Activated naive CD4-positive, alpha-beta T cell treated with anti-CD3 and anti-CD28 coated beads, Interleukin-2, amount 50 U/mL, for 72 hours (primary cell): ENCODE measurements at places on chromosomes 12 and 14.

DNA sequence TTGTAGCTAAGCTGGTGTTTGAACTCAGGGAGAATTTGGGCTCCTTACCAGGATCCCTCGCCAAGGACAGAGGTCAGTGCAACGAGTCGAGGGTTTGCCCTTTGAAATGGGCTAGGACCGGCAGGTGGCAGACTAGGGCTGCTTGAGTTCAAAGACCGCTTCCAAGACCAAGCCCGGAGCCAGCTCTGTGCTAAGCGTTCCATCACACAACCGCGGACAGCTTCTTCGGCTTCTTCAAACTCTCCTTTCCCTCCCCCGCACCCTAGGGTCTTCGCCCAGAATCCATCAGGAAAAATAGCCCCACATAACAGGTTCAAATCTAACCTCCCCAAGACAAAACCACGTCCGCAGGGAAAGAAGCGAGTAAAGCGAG is 705 bp upstream of the FLVCR2 start:
- peak; percentile 73 for DNase-seq

DNA sequence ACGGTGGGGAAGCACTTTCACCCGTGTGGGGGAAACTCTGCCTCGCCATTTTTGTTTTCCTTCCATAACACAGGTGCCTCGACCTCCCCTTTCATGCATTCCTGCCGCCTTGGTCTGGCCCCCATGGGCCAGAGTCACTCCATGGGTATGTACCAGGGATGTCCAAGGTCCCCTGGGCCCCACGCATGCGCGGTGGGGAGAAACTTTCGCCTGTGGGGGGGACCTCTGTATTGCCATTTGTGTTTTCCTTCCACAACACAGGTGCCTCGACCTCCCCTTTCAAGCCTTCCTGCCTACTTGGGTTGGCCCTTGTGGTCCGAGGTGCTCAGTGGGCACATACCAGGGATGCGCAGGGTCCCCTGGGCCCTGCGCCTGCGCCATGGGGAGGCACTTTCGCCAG is 345.8 kb downstream of the ALG10 start:
- no peak for DNase-seq

GRCh38 chr12:81639196-81639595 is 120.0 kb downstream of the PPFIA2 start:
- no peak for DNase-seq

GRCh38 chr12:62268956-62269355 is 8.8 kb downstream of the USP15 start:
- no peak for DNase-seq

GRCh38 chr12:117045160-117046010 is 53.8 kb downstream of the TESC start:
- no peak for DNase-seq

DNA sequence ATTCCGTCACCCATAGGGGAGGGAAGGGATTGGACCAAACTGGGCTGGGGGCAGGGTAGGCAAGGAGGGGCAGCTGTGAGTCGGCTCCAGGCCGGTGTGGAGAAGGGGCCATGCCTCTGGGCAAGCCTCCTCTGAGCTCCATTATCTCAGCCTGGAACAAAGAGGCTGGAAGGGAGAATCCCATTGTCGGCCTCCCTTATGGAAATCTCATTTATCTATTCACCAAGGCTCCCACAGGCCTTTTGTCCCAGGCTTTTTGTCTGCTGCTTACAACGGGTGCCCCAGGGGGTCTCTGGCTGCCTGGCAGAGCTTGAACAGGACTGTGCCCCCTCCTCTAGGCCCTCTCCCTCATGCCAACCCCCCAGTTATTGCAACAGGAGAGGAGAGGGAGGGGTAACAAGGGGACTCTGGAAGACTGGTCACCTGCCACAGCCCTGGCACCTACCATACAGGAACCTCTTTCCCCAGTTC is 19.5 kb downstream of the FIGNL2 start:
- DNase-seq = no peak

GRCh38 chr12:52037248-52037861 is 13.9 kb upstream of the NR4A1 start:
- DNase-seq = no peak

DNA sequence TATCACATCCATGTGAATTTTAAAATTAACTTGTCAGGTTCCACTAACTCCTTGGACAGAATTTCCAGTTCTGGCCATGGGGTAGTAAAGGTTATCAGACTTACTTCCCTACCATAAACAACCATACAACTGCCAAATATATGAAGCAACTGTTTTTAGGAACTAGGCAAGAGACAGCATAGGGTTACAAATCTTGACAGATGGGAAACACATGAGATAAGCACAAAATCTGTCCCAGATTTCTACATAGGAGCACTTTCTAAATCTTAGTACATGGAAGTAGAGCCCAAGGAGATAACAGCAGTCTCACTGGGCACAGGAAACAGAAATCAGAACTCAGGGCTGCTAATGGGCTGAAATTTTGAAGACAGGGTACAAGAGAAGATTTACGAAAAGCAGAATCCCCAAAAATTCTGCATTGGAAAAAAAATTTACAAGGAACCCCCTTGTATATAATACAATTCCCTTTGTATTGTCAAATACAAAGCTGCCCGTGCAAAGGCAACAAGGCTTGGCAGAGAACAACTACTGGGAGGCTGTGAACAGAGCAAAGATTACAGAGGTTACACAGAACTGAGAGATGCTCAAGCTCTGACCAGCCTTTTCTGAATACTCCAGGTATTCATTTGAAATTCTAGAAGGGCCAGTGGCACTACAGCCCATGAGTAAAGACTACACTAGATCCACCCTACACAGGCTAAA is 43.2 kb downstream of the GALNT4 start:
- DNase-seq = no peak

DNA sequence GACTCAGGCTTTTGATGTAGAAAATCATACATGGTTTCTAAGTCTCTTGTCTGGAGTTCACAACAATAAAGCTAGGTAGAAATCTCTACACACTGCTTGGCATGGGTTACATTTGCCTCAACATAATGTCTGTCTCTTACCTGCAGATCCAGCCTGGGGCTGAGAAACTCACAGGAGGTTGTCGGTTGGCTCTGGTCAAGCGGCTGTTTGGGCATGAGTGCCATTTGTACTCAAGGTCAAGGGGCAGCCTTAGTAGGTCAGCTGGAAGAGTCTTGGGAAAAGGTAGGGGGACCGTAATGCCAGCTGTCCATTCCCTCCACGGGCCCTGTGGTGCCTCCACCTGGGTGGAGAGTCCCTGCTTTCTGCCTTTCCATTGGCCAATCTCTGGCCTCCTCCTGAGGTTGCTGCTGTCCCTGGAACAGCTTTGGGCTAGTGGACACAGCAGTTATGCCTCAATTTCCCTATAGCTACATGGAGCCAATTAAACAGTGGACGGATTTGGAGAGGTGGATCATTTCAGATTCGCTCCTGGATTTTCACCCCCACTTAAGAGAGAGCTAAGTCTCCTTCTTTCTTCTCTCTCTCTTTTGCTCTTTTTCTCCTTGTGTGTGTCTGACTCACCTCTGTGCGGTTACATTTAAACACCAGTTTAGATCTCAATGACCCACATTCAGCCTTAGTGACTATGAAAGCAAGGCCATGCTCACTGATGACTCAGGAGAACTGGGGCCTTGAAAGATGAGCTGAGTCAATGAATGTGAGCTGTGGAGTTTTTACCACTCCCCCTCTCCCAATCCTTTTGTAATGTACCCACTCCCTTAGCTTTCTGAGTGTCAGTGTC is 132.8 kb upstream of the HIF1A start:
- DNase-seq = no peak

- DNase-seq = no peak
Observed at GRCh38 chr14:44767646-44768173, 194.0 kb downstream of the KLHL28 start.

DNA sequence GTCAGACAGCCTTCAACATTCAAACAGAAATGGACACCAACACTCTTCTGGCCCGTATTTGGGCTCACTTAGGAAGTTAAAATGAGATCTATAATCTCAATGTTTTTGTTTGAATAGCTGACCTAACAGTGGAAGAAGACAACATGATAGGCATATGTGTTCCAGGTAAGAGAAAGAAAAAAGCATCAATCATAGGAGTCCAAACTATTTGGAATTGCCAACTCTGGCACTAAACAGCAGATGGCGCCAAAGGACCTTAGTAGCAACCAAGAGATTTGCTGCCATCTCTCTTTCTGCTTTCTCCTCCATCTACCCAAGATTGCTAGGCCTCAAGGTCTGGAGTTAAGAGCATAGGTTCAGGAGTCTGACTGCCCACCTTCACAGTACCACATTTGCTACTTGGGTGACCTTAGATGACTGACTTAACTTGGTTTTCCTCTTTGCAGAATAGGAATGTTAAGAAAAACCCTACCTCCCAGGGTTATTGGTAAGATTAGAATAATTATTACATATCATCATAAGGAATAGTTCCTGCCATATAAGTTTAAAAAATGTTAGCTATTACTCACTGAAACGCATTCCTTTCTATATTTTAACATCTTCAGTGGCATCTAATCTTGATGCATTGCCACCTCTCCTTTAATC is 30.2 kb downstream of the PEX5 start:
- DNase-seq = peak; percentile 71

DNA sequence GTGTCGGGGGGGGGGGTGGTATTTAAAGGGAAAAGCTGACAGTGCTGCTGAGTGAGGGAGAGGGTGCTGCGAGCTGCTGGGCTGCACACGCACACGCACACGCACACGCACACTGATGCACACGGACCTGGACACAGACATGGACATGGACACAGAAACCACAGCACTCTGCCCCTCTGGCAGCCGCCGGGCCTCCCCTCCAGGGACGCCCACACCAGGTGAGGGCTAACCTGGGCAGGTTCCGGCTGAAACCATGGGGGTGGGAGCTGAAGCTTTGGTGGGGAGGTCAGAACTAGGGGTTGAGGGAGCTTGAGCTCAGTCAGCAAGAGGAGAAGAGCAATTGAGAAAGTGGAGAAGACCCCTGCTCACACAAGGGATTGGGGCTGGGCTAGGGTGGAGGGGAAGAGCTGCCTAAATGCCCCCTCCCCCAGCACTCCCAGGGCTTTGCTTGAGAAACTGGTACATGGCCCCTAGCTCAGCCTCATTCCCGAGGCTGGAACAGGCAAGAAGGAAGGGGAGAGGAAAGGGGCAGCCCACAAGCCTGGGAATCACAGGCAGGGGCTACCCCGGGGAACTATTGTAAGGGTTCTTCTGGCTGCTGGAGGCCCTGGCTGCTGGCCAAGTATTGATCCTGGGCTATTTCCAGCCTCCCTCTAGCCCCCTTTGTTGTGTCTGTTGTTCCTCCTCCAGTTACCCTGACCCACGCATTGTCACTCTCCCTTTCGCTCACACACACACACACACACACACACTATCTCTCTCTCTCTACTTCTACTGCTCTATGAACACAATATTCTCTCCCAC is at the start of gene REM2:
TSS of gene REM2 (plus strand) at position 50 of the 804 bp plus-strand sequence. CDS start at position 116, 66 bp downstream.
- no peak for DNase-seq

DNA sequence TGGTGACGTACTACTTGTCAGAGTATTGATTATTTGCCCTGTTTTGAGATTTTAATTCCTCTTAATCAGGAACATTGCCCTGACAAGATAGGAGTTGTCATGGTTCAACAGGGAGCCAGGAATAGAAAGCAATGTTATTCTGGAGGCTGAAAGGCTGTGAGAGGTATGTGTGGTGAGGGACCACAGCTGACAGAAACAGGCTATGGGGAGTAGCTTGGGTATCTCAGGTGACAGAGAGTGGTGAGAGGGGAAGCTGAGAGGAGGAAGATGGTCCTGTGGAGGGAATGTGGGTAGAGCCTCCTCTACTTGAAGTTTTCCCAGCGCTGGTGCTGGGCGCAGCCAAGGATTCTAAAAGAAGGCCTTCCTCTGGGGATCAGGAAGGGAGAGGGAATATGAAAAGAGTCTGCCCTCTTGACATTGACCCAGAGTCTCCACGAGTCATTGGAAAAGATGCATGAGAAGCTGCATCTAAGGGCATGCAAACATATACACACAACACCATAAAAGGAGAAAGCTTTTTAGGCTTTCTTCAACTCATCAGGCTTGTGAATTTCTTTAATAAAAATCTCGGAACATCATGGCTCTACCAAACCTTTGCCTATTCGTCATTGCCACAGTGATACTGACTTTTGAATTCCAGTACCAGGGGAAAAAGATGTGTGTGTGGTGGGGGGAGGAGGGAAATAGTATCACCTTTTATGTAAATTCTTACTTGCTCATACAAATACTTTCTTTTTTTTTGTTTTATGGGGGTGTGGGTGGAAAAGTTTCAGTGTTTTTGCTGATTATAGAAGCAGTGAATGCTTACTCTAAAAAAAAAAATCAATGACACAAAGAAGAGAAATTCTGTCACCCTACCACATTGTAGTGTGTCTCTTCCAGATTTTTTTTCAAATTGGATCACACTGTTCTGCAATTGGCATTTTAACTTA is 39.9 kb upstream of the DHRS7 start:
- DNase-seq = no peak

DNA sequence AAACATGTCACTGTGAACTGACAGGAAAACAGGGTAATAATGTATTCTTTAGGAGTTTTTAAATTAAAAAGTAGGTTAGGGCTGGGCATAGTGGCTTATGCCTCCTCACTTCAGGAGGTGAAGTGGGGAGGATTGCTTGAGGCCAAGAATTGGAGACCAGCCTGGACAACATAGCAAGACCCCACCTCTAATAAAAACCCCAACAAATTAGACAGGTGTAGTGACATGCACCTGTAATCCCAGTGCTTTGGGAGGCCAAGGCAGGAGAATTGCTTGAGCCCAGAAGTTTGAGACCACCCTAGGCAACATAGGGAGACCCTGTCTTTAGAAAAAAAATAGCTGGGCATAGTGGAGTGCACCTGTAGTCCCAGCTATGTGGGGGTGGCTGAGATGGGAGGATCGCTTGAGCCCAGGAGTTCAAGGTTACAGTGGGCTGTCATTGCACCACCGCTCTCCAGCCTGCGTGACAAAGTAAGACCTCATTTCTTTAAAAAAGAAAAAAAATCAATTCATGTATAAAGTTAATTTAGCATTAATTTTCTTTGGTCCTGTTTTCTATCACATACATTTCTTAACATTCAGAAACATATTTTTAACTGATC is 20.4 kb downstream of the FBXO34 start:
- no peak for DNase-seq

GRCh38 chr14:51880835-51881580 is 20.6 kb downstream of the GNG2 start:
- DNase-seq = no peak

- no peak for DNase-seq
Observed at GRCh38 chr14:105414456-105415371, 4.9 kb upstream of the MTA1 start.

- DNase-seq = no peak
Observed at GRCh38 chr12:22702690-22703089, 77.7 kb downstream of the ETNK1 start.

DNA sequence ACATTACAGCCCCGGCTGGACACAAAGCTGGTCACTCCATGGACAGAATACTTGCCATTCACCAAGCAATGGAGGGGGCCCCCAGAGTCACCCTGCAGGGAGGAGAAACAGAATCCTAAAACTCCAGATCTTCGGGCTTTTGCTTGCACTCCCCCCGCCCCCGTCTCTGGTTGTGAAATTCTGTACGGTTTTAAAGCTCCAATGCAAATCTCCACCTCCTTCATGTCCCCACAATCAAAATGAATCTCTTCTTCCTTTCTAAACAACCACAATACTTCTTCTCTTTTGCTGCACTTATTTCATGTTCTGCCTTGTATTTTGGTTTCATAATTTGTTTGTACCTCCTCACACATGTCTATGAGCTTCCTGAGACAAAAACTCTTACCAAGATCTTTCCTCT is 5.8 kb upstream of the BIN2 start:
- no peak for DNase-seq
